ENCODE measurements at places on chromosomes 1 and 21.

DNA sequence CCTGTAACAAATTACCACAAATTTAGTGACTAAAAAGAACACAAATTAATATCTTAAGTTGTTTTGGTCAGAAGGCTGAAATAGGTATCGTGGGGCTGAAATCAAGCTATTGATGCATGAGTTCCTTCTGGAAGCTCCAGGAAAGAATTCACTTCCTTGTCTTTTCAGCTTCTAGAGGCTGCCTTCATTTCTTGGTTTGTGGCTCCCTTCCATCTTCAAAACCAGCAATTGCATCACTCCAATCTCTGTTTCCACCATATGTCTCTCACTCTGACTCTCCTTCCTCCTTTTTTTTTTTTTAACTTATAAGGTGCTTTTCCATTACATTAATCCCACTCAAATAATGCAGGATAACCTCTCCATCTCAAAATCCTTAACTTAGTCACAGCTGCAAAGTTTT, 78.4 kb downstream of the OLFM3 start:
- no peak for DNase-seq

- no peak for DNase-seq
Measured at GRCh38 chr1:160740133-160740688, 1.2 kb downstream of the SLAMF7 start.

DNA sequence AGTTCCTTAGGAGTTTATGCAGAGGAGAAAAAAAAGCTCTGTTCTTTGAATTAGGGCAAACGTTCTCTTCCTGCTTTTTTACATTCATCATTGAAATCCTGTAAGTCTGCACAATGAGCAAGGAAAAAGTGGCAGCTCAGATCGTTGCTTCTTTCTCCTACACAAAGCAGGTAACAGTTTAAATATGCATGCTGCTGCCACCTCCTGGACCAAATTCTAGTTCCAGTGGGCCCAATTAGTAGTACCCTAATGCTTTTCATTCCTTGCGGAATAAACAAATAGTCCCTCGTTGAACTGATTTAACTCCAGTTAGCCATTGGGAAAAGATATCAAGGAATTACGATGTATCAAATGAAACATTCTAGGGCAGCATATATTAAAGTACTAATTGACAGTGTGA, 20.1 kb downstream of the YTHDF2 start:
- no peak for DNase-seq

DNA sequence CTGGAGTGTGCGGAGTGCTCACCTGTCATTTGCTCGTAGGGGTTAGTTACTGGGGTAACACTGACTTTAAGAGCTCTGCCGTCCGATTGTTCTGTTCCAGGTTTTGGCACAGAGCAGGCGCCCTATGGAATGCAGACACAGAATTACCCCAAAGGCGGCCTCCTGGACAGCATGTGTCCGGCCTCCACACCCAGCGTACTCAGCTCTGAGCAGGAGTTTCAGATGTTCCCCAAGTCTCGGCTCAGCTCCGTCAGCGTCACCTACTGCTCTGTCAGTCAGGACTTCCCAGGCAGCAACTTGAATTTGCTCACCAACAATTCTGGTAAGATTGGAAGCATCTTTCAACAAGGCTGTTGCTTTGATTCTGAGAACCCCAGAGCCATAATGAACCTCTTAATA, 12.6 kb downstream of the ETS2 start:
- DNase-seq = no peak

DNA sequence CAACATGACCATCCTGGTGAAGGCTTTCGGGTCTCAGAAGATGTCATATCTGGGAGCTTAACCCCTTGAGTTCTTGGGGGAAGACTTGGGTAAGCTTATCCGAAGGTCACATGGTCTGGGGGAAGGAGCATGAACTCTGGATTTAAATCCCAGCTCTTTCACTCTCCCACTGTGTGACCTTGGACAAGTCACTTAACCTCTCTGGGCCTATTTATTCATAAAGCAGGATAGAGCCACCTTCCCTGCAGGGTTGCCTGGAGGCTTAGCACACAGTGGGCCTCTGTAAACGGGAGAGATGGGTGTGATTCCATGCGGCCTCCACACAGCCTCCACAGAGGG, 8.2 kb upstream of the ARHGEF10L start:
- no peak for DNase-seq

- DNase-seq = no peak
Measured at GRCh38 chr1:59122527-59122926, 174.4 kb upstream of the FGGY start.

DNA sequence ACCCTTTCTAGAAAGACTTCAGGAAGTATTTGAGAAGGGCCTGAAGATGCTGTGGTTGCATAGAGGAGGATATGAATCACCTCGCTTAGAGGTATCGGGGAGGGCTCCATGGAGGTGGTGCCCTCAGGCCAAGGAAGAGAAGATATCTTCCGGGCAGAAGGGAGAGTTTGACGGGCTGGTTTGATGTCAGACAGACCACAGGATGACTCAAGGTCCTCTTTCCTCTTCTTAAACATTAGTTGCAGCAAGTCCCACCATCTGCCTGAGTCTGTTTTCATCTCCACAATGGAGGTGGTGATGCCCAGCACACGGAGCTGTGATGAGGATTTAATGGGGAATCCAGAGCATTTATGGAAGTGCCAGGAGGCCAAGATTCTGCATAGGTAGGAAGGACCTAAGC, 25.1 kb upstream of the RUNX3 start:
- DNase-seq = no peak

DNA sequence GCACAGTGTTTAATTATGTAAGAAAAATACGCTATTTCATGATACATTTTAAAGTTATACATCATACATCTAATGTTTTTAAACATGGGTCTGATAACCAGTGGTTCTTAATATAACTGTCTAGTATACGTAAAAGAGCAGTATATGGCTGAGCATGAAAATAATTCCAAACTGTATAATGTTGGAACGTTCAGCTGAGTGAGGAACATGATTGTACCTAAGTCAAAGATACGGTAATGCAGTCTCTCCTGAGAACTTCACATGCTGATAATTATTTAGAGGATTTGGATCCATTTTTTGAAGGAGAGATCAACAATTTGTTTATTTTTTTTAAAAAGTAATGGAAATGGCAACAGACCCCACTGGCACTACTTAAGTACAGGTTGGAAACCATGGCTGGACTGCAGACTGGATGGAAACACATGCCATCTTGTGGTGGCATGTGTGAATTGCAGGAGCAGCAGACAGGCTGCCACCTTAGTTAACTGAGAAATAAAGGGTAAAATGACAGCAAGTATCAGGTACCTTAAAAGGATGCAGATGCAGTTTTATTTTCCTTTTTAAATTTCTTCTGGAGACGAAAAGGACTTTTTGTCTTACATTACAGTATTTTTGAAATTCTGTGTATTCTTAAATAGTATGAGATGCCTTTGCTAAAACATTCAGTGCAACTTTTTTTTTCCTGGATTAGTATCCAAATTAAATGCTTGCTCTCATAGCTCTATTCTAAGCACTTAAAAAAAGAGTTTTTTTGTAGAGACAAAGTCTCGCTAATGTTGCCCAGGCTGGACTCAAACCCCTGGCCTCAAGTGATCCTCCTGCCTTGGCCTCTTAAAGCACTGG, 73.8 kb downstream of the MTR start:
- peak; percentile 19 for DNase-seq

- DNase-seq = no peak
Measured at GRCh38 chr1:82453511-82454185, 652.9 kb downstream of the ADGRL2 start.

DNA sequence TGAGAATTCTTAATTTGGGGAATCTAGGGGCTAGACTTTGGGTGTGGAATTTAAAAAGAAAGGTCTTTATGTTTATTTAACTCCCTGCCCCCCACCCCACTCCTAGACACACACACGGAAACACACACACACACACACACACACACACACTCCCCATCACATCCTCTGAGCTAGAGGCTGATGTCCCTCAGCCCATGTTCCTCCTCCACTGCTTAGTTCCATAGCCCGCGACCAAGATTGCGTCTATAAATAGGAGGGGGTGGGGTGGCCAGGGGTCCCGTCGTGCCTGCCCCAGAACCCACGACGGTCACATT, 655 bp upstream of the KIRREL1 start:
- DNase-seq = no peak

GRCh38 chr1:55484173-55484572, 269.0 kb upstream of the USP24 start:
- DNase-seq = no peak

DNA sequence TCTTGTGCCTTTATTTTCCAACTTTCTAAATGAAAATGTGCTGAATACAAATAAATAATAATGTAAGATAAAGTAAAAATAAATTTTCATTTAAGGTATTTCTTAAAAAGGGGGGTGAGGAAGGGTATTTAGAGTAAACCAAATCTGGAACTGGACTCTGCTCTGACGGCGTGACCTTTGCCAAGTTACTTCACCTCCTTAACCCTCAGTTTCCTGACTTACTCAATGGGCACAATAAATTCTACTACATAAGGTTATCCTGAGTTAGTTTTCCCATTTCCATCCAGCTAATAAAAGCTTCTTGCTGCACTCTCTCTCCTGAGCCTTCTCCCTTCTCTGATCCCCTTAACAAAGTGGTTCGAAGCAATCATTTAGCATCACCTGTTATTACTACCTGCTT, 93.9 kb downstream of the NID1 start:
- DNase-seq = no peak

- no peak for DNase-seq
Measured at GRCh38 chr1:154831462-154831861, 38.6 kb downstream of the KCNN3 start.

DNA sequence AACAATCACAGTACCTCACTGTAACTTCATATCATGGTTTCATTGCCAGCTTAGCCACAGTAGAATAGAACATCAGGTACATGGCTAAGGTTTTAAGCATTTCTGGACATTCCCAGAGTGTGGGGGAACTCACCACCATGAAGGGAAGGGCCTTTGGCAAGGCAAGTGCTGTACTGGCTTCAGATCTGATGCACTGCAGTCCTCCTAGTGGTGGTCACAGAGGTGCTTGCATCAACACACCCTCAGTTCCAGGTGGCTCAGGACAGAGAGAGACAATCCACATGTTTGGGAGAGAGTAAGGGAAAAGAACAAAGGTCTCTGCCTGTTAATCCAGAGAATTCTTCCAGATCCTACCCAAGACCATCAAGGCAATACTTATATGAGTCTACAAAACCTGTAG, 528.4 kb upstream of the RGS18 start:
- no peak for DNase-seq

- DNase-seq = no peak
Measured at GRCh38 chr1:2533365-2533764, 3.3 kb upstream of the HES5 start.

DNA sequence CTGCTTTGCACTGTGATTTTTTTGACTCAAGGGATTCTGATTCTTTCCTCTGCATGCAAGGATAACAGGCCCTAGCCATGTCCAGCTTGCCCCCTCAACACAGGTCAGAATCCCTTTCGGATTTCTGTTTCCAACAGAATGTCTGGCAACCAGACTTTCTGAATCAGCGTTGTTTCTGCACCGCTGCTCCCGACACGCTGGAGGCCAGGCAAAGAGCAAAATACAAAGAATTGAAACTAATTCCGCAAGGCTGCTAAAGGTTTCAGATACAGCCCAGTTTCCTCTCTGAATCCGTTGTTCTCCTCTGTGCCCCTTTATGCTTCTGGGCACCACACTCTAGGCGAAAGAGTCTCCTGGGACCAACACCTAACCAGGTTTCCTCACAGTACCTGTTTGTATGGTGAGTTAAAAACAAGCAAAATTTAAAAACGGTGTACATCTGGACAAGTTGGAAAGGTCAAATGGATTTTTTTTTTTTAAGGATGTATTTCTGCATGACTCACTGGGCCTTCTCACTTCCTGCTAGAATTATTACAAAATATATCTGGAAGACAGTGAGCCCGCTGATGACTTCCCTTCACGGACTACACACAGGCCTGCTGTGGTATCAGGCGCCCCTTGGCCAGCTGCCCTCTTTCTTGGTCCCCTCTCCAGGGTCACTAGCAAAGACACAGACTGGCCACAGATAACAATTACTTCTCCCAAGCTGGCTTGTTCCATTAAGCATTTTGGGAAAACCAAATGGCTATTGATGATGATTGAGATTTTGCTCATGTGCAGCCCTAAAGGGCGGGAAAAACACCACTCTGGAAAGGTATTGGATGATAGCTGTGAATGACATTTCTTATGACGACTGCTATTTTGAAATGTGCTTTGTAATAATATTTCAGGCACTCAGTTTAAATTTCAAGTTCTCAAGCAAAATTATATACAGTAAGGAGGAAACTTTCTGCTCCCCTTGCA, 118.3 kb downstream of the TGFB2 start:
- DNase-seq = no peak

DNA sequence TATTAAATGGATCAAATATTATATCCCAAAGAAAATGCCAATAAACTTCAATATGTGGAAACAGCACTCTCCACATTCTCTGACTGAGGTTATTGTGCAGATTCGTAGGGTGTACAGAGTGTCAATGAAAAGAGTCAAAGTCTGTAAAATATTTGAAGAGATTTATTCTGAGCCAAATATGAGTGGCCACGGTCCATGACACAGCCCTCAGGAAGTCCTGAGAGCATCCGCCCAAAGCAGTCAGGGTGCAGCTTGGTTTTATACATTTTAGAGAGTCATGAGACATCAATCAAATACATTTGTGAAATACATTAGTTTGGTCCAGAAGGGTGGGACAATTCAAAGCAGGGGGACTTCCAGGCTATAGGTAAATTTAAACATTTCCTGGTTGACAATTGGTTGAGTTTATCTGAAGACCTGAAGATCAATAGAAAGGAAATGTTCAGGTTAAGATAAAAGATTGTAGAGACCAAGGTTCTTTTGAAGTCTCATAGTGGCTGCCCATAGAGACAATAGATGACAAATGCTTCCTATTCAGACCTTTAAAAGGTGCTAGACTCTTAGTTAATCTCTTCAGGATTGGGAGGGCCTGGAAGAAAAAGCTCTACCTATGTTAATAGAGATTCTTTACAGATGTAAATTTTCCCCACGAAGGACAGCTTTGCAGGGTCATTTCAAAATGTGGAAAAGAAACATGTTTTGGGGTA, 569.5 kb downstream of the MATN1 start:
- no peak for DNase-seq

DNA sequence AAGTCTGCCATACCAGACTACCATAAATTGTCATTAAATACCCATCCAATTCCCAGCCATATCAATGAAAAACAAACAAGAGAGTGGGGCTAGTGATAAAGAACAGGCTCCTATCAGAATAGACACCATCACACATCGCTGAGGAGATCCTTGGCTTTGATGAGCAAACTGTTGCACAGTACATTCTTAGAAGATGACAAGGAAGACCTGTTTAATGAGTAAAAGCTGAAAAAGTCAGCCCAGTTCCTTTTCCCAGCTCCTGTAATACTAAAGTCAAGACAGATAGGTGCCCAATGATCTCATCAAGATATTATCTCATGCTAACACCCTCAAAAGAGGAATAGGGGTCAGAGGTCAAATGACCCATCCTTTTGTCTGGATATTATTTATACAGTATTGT, 164.5 kb upstream of the COA6 start:
- DNase-seq = no peak
